ENCODE measurements at places on chromosomes 12 and 14.

DNA sequence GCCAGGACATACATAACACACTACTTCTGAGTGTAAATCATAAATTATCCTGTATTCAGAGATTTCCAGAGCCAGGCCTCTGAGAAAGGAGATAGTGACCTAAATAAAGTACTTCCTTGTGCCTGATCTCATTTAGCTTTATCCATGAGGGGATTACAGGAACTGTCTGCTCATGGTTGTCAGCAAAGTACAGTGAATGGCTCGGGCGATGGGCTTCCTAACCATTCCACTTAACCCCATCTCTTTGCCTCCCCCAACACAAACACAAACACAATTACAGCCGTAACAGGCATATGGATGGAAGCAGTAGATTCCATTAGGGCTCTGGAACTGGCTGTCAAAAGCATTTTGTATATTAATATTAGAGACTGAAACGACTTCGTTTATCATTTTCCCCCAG, 206.7 kb upstream of the CPNE8 start:
- no peak for DNase-seq

DNA sequence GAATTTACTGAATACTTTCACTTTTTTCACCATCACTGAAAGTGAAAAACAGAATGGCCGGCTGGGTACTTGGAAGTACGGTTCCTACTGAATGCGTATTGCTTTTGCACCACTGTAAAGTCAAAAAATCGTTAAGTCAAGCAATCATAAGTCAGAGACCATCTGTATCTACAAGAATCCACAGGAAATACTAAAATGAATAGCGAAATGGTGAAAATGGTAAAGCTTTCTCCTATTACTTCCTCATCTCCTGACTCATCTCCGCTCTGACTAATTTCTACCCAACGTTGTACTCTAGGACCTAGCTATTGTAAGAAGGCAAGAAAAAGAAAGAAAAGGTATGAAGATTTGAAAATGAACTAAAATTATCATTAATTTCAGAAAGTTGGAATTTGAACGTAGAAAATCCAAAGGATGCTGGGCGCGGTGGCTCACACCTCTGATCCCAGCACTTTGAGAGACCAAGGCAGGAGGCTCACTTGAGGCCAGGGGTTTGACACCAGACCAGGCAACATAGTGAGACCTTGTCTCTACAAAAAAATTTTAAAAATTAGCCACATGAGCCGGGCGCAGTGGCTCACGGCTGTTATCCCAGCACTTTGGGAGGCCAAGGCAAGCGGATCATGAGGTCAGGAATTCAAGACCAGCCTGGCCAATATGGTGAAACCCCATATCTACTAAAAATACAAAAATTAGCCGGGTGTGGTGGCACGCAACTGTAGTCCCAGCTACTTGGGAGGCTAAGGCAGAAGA, 5.3 kb upstream of the CDCA4 start:
- DNase-seq, result no peak

- DNase-seq, result no peak
Measured at GRCh38 chr12:111635524-111635923, 36.4 kb upstream of the ATXN2 start.

DNA sequence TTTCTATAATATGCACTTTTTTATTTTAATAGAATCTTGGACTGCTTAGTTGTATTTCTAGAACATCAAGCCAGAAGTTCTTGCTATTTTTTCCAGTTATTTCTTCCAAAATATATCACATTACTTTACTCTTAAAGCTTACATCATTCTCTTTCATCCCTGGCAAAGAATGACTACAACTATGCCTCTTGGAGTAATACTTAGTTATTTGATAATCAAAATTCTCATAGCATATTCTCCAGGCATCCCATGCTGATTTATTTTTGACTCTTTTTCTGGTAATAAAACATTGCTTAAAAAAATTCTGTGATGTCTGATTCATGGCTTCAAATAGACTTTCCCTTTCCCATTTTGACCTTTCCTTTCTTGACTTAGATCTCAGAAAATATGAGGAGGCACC, 118.7 kb upstream of the TSPAN8 start:
- DNase-seq, result no peak

DNA sequence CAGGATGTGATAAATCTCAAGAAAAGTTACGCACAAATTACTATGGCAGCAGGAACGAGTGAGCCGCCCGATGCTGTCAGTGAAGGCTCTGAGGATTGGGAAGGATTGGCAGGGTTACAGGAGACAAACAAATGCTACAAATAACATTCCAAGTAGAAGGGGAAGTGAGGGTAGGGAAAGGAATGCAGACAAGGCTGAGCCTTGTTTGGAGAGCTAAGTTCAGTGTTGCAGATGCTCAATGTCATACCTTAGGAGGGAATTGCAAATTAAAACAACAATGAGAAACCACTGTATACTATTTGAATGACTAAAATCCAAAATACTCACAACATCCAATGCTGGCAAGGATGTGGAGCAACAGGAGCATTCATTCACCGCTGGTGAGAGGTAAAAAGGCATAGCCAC, 1.3 kb downstream of the CLEC9A start:
- DNase-seq, result no peak

DNA sequence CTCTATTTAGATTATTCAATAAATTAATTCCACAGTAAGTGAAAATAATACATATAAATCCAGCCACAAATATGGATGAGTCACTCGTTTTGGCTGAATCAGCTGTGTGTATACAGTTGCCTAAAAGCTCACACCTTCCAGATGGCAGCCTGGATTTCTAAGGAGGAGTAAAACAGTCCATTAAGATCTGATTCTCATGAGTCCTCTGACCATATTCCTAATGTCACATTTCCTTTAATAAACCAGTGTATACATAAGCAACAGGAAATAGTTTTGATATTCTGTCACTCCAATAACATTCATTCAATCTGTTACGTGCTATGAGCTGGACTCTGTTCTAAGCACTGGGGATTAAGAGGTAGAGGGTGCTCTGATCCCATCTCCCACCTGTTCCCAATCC, 21.8 kb downstream of the MDM1 start:
- DNase-seq, result no peak

- no peak for DNase-seq
Measured at GRCh38 chr14:24674204-24674970, 40.4 kb upstream of the GZMB start.

- DNase-seq, result no peak
Measured at GRCh38 chr12:112879191-112879705, 27.5 kb upstream of the OAS1 start.

DNA sequence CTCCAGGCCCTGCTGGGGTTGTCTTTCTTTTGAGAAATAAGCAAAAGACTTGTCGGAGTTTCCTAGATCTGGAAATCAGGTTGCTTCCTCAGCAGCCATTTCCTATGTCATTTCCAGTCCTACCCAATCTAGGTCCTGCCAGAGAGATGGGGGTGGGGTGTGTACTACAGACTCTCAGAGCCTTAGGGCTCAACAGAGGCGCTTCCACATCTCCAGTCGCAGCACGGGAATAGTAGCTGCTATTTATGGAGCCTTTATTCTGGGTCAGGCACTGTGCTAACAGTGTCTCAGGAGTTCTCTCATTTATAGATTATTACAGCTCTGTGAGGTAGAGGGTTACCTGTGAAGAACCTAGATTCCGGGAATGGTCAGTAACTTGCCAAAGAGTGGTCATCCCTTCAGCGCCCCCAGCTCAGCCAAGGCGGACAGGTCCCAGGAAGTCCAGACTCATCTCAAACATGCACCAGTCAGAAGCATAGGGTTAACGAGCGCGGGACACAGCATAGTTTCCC, 21.9 kb downstream of the DHRS2 start:
- no peak for DNase-seq

- no peak for DNase-seq
Measured at GRCh38 chr12:80198782-80199337, 99.5 kb downstream of the OTOGL start.

DNA sequence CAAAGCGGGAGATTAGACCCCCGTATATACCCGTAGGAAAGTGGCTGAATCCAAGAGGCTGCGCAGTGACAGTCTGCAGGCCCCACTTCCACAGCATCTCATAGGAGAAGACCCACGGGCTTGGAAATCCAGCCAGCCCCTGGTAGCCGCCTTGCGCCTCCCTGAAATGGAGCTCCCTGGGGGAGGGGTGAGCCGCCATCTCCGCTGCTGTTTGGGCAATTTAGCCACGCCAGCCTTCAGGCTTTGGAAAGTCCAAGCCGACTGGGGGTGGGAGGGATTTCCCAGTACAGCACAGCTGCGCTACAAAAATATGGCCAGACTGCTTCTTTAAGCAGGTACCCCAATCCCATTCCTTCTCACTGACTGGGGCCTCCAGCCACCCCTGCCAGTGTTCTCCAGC, 53.4 kb downstream of the CAND1 start:
- no peak for DNase-seq

DNA sequence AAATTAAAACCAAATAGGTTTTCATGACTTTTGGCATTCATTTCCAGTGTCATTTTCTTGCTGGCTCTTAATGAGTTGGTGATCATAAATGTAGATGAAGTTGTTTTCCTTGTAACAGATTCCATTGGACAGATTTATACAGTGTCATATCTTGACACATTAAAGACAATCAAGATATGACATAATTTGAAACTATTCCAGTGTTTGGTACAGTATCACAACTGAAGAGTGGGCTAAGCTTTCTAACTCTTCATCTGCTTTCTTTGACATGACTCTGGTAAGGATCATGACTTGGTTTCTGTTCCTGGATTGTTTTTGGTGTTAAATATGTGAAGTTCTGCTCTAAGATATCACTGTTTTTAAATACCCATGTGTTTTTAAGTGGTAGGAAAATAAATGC, 289.6 kb downstream of the NAV3 start:
- DNase-seq, result no peak

GRCh38 chr14:23285530-23286019, 357 bp downstream of the HOMEZ start:
- DNase-seq, result no peak

- no peak for DNase-seq
Measured at GRCh38 chr12:67382241-67382871, 113.2 kb downstream of the CAND1 start.

- DNase-seq, result no peak
Measured at GRCh38 chr12:123960856-123961255, 11.8 kb downstream of the CCDC92 start.

DNA sequence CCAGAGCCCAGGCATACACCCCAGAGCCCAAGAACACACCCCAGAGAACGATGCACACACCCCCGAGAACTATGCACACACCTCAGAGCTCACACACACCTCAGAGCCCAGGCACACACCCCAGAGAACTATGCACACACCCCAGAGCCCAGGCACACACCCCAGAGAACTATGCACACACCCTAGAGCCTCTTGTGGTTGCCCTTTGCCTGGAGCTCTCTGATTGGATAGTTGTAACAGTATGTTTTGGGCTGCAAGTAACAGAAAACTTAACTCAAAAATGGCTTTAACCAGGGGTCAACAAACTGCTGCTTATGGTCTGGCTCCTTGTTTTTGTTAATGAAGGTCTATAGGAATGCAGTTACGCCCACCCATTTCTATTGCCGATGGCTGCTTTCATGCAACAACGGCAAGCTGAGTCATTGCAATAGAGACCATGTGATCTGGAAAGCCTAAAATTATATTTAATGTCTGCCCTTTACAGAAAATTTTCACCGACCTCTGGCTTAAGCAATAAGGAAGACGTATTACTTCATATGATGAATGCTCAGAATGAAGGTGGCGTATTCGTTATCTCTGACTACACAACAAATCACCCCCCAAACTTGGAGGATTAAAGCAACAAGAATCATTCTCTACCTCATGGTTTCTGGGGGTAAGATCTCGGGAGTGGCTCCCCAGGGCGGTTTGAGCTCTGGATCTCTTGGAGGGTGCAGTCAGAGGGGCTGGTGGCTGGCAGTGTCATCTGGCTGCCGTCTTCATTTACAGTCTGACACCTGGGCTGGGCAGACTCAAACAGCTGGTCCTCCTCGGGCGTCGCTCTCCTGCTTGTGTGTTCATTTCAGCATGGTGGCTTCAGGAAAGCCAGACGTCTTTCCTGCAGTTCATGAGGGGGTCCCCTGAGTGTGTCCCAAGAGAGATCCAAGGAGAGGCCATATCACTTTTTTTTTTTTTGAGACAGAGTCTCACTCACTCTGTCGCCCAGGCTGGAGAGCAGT, 66.3 kb upstream of the NCOR2 start:
- no peak for DNase-seq

DNA sequence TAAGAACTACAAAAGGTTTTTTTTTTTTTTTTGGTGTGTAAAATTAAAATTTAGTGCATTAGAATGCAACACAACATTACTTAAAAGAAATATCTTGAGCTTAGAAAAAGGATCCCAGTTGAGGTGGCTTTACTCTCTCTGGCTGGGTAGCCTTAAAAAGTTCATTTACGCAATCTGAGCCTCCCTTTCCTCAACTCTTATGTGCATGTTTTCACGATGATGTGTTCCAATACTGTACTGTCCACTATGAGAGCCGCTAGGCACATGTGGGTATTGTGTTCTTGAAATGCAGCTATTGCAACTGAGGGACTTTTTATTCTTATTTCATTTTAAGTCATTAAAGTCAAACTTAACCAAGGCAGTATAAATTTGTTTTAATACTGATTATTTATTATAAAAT, 460.9 kb upstream of the SYT1 start:
- no peak for DNase-seq

GRCh38 chr14:33990790-33991189, 39.9 kb upstream of the EGLN3 start:
- DNase-seq, result no peak

DNA sequence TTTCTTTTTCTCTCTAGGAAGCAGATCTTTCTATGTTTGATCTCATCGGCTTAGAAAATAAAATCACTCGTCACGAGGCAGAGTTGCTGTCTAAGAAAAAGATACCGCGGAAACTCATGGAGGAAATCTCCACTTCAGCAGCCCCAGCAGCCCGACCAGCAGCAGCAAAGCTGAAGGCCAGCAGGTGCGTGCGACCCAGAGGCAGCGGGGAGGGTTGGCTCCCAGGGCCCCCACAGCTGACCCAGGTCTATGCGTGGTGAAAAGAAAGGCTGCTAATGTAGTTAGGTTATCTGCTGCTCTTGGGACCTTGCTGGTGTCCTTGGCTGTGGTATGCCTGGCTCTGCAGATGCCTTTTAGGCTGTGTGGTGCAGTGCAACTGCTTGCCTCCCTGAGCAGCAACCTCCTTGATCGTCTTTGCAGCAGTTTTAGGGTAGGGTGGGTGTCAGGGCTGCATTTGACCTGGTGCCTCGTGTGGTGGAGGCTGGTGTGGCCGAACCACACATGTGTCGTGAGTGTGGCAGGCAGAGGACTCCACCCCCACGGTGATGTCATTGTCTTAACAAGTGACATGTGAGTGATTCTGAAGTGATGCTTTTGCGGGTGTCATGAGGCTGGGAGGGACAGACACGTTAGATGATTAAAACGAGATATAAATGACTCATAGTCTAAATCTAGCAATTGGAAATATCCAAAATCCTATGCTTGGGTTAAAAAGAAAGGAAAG, 68.6 kb downstream of the EP400 start:
- DNase-seq, result no peak
